NCI-H1436 (cell line): ENCODE measurements at places on chromosomes 2 and 18.
A peak's percentile ranks its signal among the peaks of the same experiment; 100 is the strongest.

- DNase-seq, result no peak
Observed at GRCh38 chr2:120209427-120210269, 13.6 kb downstream of the TMEM185B start.

DNA sequence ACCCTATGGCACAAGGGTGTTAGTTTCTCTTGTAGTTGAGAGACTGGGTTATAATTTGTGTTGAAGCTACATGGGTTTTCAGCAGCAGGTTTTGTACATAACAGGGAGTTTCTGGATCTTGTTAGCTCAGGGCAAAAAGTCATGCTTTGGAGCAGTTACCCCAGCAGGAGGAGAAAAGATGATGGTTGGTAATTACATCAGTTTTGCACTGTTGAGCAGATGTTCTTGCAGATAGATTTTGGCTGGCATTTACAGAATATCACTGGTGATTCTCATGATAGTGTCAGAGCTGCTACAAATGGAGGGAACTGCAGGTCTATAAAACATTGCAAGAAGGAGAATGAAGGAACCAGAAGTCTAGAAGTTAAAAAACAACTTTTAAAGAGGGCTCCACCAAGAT lies 215.2 kb upstream of the ATP5MC3 start:
- DNase-seq, result no peak

DNA sequence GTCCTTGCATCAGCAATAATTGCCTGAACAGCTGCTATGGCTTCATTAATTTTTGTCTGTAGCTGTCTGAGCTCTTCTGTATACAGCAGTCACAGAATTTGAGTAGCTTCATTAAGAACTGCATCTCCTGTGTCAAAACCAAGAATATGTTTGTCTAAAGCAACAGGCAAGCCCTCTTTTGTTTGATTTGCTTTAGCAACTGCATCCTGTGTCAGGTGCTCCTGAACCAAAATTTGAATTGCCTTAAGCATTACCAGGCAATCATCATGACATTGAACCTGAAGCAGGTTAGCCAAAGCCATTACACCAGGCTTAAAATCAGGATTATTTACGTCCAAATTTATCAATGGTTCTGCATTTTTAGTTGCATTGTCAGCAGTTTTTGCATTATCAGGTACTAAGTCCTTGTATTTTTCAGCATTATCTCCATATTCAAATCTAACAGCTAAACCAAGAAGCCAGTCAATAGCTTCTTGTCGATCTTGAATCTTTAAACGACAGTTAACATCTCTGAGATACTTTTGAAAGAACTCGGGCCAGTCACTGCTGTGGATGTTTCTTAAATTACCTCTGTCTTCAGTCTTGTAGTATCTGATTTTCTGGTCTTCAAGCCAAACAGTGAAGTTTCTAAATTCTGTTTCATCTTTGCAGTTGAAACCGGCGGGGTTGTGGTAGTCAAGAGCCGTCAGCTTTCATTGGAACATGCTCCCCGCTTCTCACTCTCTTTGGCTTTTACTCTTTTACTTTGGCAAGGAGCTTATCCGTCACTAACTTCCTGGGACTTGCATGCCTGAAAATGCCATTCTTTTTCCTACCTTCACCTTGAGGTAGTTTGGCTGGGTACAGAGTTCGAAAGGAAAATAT lies 42.2 kb downstream of the MERTK start:
- DNase-seq, result no peak

- no peak for DNase-seq
Observed at GRCh38 chr2:236646441-236646840, 76.8 kb downstream of the ACKR3 start.

GRCh38 chr2:33219850-33220275 lies 256.6 kb upstream of the RASGRP3 start:
- no peak for DNase-seq

GRCh38 chr18:48085781-48086487 lies 155.5 kb upstream of the SMAD2 start:
- DNase-seq, result no peak

DNA sequence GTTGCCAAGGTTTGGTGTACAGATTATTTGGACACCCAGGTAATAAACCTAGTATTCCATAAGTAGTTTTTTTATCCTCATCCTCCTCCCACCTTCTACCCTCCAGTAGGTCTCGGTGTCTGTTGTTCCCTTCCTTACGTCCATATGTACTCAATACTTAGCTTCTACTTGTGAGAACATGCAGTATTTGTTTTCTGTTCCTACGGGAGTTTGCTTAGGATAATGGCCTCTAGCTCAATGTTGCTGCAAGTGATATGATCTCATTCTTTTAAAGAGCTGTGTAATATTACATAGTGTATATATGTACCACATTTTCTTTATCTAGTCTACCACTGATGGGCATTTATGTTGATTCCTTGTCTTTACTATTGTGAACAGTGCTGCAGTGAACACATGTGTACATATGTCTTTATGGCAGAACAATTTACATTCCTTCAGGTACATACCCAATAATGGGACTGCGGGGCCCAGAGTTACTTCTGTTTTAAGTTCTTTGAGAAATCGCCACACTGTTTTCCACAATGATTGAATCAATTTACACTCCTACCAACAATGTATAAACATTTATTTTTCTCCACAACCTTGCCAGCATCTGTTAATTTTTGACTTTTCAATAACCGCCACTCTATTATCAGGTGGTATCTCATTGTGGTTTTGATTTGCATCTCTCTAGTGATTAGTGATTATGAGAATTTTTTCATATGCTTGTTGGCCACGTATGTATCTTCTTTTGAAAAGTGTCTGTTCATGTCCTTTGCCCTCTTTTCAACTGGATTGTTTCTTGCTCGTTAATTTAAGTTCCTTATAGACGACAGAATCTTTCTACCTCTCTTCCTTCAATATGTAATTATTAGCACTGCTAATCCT lies 88.0 kb downstream of the MEMO1 start:
- no peak for DNase-seq

DNA sequence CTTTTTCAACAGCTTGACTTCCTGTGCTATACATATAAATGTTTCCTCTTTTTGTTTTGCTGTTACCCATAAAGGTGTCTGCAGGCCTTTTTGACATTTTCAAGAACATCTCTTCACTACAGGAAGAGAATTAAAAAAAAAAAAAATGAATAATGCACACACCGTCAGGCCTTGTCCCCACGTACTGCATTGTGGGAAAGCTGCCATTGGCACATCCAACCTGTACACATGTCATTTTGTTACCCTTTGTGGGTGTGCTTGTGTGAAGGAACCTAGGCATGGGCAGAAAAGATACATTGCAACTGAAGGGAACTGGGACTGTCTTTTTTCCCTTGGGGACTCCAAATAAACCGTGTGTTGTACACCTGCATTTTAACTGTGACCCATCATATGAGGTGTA lies 16.8 kb upstream of the TMEM37 start:
- DNase-seq, result no peak

GRCh38 chr2:49490710-49491109 lies 336.4 kb upstream of the FSHR start:
- peak; percentile 55 for DNase-seq

DNA sequence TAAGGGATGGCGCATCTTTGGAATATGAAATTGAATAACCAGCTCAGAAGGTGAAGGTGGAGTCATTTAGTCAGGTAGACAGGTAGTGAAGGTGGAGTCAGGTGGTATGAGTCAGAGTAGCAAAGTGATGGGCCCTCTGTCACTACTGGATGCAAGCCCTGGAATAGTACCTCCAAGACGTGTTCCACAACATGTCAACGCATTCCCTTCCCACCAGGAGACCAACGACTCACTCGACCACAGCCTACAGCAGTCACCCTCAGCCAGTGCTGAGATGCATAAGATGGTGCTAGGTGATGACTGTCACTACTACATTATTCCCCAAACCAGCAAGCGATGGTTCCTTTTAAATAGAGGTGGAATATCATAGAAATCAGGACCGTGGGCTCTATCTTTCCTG lies 6.8 kb downstream of the CPLX4 start:
- DNase-seq, result no peak

DNA sequence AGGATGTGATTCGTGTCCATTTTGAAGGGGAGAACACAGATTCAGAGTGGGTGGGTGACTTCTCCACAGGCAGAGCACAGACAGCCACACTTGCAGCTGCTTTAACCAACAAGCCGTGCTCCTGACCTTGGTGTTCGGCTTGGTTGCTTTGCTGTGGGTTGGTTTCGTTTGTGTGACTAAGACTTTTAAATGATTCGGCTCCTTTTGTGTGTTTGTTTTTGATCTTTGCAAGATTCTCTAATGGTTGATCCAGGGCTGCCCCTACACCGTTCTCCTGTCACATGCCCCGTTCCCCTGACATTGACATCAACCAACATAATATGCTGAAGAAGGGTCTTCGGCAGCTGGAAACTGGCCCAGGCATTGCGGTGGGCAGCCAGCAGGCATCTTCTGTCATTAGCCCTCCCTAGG lies 95.9 kb upstream of the MBOAT2 start:
- no peak for DNase-seq

DNA sequence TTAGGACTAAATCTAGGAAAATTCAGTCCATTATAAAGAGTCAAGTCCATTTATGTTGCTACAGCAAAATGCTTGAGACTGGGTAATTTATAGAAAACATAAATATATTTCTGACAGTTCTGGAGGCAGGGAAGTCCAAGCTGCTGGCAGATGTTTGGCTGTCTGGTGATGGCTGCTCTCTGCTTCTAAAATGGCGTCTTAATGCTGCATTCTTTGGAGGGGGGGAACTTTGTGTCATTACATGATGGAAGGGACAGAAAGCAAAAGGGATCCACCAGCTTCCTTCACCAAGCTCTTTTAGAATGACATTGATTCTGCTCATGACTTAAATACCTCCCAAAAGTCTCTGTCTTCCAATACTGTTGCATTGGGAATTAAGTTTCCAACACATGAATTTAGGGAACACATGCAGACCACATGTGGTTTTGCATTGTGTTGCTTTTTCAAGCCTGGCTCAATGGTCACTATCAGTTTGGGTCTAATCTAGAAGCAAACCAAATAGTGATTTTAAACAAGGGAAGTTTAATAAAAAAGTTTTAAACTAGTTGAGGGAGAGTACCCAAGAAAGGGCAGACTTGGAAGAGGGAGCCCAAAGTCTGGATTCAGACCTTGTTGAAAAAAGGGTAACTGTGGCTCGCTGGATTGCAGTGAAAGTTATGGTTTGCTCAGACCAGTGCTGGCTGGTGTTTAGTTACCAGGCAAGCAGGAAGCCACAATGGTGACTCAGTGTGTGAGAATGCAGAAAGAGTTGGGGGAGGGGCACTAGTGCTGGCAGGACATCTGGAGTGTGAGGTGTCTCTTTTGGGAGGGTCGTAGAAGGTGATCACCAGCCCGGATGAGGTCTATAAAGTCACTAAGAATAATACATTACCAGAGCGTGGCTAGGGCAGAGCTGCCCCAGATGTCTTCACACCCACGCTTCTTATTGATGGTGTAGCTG lies 30.8 kb downstream of the C18orf54 start:
- DNase-seq, result no peak

- no peak for DNase-seq
Observed at GRCh38 chr2:234772733-234773060, 179.1 kb upstream of the SH3BP4 start.

DNA sequence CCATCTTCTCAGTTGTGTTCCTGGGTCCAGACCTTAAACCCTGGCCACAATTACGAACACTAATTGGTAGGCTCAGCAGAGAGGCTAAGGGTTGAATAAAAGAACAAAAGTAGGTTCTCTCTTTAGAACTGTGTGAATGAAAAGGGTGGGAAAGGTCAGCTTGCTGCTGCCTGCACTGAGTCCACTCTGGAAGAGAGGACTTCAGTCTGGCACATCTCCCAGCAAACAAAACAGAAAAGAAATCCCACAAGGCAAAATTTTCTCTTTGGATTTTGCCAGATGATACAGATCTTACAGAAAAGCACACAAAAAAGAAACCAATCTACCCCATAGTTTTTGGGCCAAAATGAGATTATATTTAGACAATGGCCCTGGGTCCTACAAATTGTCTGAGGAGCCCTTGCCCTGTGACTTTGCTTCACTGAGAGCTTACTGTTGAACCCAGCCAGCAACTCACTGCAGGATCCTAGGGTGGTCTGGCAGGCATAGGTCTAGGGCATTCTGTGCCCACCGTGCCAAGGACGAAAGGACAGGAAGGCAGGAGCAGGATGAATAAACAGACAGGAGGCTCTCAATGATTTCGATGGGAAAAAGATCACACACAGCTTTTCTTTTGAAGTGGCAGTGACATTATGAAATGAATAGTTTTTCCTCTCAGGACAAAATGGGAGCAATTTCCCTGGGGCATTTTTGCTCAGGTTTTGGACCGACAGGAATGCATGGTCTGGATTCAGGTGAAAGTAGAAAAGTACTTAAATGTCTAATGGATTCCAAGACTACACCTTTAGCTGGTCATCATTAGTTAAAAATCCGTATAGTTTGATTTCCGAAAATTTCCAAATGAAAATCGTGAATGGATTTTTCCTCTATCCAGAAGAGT lies 68.4 kb upstream of the STAM2 start:
- no peak for DNase-seq

DNA sequence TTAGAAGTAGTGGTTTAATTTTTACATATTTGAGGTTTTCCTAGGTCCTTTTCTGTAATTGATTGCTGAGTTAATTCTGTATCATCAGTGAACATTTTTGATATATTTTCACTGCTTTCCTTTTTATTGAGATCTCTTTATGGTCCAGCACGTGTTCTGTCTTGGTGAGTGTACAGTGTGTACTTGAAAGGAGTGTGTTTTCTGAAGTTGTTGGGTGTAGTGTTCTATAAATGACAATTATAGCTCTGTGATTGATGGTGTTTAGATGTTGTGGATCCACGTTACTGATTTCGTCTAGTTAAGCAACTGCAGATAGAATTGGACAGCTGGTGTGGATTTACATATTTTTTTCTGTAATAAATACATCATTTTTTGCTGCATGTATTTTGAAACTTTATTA lies 32.7 kb downstream of the AGFG1 start:
- DNase-seq, result no peak

GRCh38 chr2:5974477-5974876 lies 282.3 kb downstream of the SOX11 start:
- DNase-seq, result no peak

DNA sequence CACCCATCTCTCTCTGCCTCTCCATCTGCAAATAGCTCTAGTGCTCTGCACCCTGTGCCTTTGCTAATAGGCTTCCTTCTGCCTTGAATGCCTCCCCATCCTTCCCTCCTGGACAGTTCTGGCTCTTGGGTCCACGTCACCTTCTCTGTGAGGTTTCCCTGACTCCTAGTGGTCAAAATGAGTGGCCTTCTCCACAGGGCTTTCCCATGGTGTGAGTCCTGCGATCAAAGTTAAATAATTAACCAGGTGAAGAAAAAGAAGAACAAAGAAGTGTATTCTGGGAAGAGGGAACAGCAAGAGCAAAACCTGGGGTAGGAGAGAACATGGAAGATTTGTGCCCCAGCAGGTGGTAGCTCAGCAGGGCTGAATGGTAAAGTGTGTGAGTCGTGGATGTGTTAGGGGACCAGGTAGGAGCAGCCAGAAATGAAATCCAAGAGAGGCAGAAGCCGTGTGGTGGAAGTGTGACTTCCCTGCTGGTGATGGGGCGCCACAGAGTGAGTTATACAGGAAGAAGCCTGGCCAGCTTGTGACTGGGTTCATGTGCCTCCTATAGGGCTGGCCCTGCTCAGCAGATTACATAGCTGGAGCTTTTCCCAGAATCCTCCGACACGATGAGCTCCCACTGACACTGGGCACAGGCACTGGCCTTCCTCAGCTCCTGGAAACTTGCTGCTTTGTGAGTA lies 93.8 kb upstream of the LDAH start:
- no peak for DNase-seq

GRCh38 chr2:58237741-58238140 lies 3.4 kb downstream of the FANCL start:
- DNase-seq, result no peak

- no peak for DNase-seq
Observed at GRCh38 chr2:32838418-32838817, 108.3 kb upstream of the LTBP1 start.

GRCh38 chr2:191012845-191013681 lies 908 bp downstream of the STAT1 start:
- no peak for DNase-seq
